ENCODE measurements at places on chromosomes 3 and 15.

GRCh38 chr3:32435911-32436815, 44.5 kb downstream of the CMTM7 start:
- no peak for DNase-seq

- no peak for DNase-seq
Observed at GRCh38 chr3:184186184-184186901, at the start of gene ABCF3. ABCF3 (plus strand) TSS chr3:184186199; CDS start chr3:184186208, 9 bp downstream.

- DNase-seq = no peak
Observed at GRCh38 chr3:51110586-51110985, 274.5 kb upstream of the MANF start.

DNA sequence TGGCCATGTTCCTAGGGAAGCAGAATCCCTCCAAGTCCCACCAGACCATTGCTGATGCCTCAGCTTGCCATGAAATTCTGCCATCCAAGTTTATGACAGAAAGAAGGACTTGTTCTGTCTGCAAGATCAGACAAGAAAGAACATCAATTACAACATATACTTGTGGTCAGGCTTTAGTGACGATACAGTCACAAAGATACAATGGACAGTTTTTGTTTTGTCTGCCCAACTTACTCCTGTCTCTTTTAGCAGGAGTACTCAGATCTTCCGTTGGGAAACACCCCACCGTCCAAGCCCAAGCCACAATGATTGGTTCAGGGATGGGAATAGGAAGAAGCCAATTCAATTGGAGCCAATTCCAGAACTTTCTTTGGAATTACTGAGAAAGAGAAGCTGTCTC, 15.7 kb downstream of the KLHL6 start:
- no peak for DNase-seq

- no peak for DNase-seq
Observed at GRCh38 chr3:18134386-18135059, 290.6 kb downstream of the SATB1 start.

DNA sequence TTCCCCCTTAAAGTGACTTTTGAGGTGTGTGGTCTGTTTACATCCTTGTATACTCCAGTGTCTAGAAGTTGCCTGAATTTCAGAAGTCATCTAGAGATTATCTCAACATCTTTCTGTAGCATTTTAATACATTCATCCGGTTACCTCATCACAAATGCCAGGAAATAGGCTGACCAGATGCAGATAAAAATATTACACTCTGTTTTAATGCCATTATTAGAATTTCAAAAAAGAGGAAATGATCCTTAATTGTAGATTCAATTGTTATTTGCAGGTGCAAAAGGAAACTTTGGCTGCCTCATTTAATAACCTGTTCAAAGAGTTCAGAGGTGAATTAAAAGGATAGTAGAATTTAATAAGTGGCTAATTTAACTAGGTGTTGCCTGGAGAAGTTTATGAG, 290.9 kb downstream of the C3orf38 start:
- no peak for DNase-seq

DNA sequence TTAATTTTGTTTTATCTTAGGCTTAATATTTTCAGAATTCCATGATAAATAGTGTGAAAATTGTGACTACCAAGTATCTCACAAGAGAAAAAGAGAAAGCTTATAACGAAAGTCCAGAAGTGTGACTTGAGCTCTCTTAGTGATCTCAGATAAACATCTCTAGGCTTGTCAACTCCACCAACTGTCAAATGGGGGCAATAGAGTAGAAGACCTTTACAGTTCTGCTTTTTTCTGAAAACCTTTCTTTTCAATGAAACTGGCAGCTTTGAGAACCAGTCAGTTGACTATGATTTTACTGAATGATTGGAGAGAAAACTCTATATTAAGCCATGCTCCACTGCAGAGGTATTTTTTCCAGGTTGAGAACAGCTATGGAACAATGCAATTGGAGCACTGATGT, 119.2 kb upstream of the TP63 start:
- DNase-seq = peak; percentile 35

DNA sequence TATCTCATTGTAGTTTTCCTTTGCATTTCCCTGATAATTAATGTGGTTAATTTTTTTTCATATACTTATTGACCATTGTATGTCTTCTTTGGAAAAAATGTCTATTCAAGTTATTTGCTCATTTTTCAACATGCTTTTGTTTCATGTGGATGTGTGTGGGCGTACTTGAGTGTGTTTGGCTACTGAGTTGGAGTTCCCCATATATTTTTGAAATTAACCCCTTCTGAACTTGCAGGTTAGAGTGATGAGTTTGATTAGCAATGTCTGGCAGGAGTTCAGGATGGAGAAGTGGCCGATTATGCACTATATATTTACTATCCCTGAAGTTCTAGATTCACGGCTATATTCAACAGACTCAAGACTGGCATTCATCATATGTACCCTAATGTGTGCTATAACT, 250.4 kb upstream of the TTC14 start:
- no peak for DNase-seq

- no peak for DNase-seq
Observed at GRCh38 chr3:130677343-130677742, 69.3 kb downstream of the PIK3R4 start.

- no peak for DNase-seq
Observed at GRCh38 chr3:79928687-79929408, 161.1 kb upstream of the ROBO1 start.

- DNase-seq = peak; percentile 44
Observed at GRCh38 chr15:35444557-35445204, 101.3 kb downstream of the DPH6 start.

- DNase-seq = no peak
Observed at GRCh38 chr3:63967675-63968611, 55.4 kb downstream of the PSMD6 start.

DNA sequence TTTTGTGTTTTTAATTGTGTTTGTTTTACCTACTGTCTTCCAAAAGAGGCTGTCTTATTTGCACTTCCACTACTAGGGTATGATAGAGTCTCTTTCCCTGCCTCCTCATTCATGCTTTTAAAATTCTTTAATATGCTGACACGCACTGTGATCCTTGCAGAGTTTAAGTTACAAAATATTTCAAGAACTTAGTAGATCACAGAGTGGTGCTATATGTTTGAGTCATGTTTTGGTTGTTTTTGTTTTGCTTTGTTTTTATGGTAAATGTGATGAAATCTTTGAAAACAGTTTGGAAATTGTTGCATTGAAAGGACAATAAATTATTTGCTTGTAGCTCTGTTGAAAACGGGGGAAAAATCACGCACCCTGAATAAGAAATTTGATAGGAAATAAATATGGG, 5.9 kb upstream of the ABHD10 start:
- DNase-seq = no peak

GRCh38 chr3:9153904-9154619, 95.4 kb downstream of the SRGAP3 start:
- DNase-seq = no peak

DNA sequence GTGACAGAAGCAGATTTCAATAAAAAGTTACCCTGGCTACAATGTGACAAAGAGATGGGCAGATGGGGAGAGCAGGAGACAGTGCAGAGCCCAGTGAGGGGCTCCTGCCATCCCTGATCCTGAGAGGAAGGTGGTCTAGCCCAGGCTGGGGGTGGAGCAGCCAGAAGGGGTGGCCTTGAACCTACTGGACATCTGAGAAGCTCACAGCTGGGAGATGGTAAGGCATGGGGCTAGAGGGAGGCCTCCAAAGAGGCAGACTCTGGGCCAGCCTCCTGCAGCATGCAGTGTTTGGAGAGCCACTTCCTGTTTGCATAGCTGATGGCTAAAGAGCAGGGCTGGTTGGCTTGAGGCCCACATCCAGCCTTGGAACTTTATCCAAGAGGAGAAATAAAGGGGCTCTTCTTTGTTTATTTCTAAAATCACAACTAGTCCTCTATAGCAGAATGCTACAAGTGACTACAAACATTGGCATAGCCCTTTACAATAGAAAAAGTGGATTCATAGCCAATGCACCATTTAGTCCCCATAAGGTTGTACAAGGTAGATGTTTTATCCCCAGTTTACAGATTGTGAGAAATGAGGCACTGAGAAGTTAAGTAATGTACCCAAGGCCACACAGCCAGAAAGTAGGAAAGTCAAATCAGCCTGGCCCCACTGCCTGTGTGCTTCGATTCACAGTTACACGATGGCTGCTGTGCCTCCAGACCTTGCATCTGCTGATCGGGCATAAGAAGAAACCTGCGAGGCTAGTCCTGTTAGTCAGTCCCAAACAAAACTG, 4.6 kb downstream of the EFCC1 start:
- no peak for DNase-seq

GRCh38 chr3:123444023-123444422, 4.9 kb downstream of the ADCY5 start:
- no peak for DNase-seq

DNA sequence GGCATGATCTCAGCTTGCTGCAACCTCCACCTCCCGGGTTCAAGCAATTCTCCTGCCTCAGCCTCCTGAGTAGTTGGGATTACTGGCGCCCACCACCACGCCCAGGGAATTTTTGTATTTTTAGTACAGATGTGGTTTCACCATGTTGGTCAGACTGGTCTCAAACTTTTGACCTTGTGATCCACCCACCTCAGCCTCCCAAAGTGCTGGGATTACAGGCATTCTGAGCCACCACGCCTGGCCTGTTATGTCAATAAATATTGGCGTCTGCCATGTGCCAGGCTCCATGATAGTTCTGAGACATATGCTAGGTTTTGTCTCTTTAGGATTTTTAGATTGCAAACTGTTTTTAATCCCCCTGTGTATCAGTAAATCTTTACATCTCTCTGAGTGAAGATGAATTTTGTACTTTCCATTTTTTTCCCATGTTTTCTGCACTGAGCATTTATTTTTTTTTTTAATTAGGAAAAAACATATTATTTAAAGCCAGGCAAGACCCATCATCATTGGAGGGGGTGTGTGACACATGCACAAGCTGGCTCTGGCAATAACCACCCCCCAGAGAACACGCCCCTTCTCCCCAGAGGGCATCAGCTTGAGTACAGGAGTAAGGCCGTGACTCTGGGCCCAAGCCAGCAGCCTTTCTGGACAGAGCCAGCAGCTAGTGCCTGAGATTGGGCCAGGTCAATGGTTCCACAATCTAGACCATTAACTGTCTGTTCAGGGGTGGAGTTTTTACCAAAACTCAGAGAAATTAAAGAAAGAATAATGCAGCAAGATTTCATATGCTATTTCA, 51.0 kb upstream of the ATP1B3 start:
- DNase-seq = no peak

- no peak for DNase-seq
Observed at GRCh38 chr3:45896956-45897355, 10.6 kb downstream of the CCR9 start.

DNA sequence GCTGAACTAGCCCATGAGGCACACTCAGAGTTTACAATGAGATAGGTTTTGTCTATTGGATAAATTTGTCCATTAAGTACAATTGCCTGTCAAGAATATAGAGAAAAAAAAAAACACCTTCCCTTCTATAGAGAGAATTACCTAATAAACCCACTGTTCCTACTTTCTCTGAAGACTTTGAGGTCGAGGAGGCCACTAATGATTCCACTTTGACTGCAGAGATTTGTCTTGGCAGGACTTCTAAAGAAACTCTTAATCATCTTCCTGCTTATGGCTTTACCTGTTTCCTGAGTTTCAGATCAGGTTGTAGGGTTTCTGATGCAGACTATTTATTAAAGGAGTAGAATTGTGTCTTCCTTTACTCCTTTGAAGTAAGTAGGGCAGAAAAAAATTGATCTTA, 342.4 kb upstream of the KCNMB2 start:
- DNase-seq = no peak

GRCh38 chr3:63875510-63875909, 11.8 kb downstream of the ATXN7 start:
- no peak for DNase-seq

- peak; percentile 4 for DNase-seq
Observed at GRCh38 chr3:117479095-117479494, 769.5 kb downstream of the TUSC7 start.

DNA sequence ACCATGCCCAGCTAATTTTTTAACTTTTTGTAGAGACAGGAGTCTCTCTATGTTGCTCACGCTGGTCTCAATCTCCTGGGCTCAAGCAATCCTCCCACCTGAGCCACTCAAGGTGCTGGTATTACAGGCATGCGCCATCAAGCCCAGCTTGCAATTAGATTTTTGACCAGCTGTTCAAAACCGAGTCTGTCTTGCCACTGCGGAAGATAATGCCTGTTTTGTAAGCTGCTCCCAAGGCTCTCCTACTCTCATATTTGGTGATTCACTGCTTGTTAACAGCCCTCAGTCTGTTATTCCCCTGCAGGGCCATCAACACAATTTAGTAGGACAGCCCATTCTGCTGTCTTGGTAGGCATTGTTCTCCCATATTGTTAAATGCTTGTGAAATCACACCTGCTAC, 17.8 kb upstream of the MCCC1 start:
- DNase-seq = no peak

DNA sequence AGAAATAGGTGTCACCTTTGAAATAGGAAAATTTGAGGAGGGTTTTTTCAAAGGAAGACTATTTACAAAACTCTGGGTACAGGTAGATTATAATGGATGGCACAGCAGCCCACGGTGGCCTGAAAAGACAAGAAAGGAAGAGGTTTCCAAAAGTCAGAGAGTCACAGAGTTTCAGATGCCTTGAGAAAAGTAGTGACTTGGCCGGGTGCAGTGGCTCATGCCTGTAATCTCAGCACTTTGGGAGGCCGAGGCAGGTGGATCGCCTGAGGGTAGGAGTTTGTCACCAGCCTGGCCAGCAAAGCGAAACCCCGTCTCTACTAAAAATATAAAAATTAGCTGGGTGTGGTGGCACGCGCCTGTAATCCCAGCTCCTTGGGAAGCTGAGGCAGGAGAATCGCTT, 35.2 kb downstream of the OSTN start:
- no peak for DNase-seq
